Bronchial epithelial cell (primary cell): ENCODE measurements at places on chromosomes 7 and 10.

DNA sequence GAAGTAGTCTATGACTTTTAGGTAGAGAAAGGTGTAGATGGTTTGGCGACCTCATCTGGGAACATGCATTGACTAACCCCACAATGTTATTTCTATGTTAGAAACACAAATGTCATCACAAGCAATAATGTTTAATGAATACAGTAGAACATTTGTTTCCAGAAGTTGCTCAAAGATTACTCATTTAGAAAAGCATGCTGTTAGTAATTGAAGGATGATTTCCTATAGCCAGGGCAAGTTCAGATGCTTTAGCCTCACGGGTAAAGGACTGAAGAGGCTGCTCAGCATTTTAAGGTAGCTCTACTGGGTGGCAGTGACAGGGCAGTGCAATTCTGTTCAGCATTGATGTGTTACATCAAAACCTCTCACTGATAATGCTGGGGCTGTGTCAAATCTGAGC is 199.3 kb upstream of the FZD1 start:
- peak; percentile 45 for DNase-seq

- DNase-seq = no peak
These were observed 218.2 kb upstream of the IMMP2L start for GRCh38 chr7:111780527-111780926.

DNA sequence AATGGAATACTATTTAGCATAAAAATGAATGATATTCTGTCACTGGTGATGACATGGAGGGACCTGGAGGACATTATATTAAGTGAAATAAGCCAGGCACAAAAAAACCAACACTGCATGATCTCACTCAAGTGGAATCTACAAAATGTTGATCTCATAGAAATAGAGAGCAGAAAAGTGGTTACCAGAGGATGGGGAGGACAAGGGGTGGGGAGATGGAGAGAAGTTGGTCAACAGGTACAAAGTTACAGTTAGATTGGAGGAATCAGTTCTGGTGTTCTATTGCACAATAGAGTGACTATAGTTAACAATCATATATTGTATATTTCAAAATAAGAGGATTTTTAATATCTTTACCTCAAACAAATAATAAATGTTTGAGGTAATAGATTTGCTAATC is 24.7 kb upstream of the SLC18A3 start:
- peak; percentile 41 for DNase-seq

- DNase-seq = peak; percentile 71
These were observed 412.1 kb downstream of the SUGCT start for GRCh38 chr7:40546616-40547501.

DNA sequence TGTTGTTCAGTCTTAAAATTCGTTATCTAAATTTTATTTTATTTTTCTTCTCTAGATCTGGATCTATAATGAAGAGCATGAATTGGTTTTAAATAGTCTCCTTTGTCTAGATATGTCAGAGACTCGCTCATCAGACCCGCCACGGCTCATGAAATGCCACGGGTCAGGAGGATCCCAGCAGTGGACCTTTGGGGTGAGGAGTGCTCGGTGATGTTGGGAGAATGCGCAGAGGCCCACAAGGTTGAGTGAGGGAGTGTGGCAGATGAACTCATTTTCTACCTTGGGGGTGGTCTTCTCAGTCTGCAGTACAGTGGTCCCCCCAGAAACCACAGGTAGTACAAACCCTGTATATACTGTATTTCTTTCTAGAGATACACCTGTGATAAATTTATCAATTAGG is 95.3 kb downstream of the GALNT11 start:
- no peak for DNase-seq

- DNase-seq = no peak
These were observed 14.9 kb upstream of the MXI1 start for GRCh38 chr10:110192552-110192951.
